ENCODE measurements at places on chromosomes 2 and 18. TPM values are rescaled to one million over a fixed set of nuclear protein-coding genes. Genes with fewer than 3 reads are reported as not detected.
A peak's percentile ranks its signal among the peaks of the same experiment; 100 is the strongest.

The DSG1 gene
- not detected for total RNA-seq

The UGT1A8 gene
- total RNA-seq = not detected

The DLX2 gene
- total RNA-seq = not detected

The SERPINB3 gene
- not detected for total RNA-seq

The MRO gene
- total RNA-seq = not detected

The FSHR gene
- not detected for total RNA-seq

The CCDC141 gene
- total RNA-seq = 2.6 TPM

The ABCB11 gene
- not detected for total RNA-seq

The MC5R gene
- not detected for total RNA-seq

The FHOD3 gene
- total RNA-seq = not detected

The UGT1A10 gene
- total RNA-seq = not detected

DNA sequence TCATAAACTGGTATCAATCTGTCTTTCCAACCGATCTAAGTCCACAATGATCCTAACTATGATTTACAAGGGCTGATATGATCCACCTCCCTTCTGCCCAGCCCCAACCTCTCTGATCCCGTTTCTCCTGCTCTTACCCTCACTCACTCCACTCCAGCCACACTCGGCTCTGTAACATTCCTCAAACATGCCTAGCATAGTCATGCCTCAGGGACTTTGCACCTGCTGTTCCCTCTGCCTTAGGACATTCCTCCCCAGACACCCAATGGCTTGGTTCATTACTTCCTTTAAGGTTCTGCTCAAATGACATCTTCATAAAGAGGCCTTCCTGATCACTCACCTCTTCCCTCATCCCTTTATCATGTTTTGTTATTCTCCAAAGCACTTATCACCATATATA is 9.2 kb downstream of the DUSP11 start:
- DNase-seq = no peak

- no peak for DNase-seq
Measured at GRCh38 chr2:180258041-180258537, 251.0 kb upstream of the CWC22 start.

DNA sequence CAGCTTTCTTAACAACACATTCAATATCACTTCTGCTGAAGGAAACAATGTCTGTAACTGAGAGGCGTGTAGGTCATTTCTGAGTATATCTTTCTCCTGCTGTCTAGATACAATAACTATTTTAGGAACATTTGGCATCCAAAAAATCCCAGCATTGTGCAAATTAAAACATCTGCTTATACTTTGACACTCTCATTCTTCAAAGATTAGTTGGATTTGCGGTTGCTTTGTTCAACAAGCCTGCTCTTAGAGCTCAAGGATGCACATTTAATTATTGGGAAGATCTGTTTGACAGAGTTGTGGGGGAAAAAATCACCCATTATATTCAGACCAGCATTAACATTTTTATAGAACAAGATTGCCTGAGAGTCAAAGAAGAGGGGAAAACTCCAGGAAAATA is 449.5 kb upstream of the HNRNPA3 start:
- DNase-seq = no peak

GRCh38 chr2:211128287-211128686 is 571.9 kb downstream of the CPS1 start:
- no peak for DNase-seq

- DNase-seq = no peak
Measured at GRCh38 chr18:41545091-41545888, 409.7 kb upstream of the PIK3C3 start.

DNA sequence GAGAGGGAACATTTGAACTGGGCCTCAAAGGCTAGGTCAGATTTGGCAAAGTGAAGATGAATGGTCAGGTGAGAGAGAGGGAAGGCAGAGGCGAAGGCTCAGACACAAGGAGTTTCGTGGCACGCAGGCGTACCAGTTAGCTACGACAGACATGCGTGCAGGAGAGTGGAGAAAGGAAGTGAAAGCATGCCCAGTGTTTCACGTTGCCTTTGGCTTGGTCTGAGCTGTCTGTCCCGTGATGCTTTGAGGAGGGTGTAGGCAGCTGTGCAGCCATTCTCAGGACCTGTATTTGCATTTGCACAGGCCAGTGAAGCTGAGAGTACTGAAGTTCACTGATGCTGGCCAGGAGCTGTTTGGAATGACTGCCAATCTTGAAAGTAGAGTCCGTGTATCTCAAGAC is 69.5 kb downstream of the HNRNPLL start:
- no peak for DNase-seq

DNA sequence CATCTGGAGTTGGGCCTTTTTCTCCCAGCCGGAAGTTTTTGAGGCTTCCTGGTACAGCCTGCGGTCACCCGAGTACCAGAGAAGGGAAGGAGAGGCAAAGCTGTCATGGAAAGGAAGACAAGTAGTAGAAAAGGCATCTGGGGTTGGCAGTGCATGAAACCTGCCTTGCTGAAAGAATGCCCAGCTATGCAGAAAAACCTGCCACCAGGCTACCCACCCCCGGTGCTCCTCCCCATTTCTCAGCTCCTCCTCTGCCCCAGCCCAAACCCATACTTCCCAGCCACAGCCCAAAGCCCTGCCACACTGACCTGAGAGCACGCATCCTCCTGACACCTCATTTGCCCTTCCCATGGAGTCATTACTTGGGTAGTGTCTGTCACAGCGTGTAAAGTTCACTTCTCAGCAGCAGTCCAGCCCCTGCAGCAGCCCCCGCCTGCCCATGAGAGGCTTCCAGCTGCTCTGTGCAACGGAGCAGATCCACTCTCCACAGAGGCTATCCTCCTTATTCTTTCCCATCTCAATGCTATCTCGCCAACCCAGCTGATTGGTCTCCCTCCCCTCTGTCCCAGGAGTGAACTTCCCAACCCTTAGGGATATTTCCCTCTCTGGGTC is 40.4 kb upstream of the MAL start:
- no peak for DNase-seq

- no peak for DNase-seq
Measured at GRCh38 chr2:75047189-75047991, 88.9 kb downstream of the POLE4 start.

DNA sequence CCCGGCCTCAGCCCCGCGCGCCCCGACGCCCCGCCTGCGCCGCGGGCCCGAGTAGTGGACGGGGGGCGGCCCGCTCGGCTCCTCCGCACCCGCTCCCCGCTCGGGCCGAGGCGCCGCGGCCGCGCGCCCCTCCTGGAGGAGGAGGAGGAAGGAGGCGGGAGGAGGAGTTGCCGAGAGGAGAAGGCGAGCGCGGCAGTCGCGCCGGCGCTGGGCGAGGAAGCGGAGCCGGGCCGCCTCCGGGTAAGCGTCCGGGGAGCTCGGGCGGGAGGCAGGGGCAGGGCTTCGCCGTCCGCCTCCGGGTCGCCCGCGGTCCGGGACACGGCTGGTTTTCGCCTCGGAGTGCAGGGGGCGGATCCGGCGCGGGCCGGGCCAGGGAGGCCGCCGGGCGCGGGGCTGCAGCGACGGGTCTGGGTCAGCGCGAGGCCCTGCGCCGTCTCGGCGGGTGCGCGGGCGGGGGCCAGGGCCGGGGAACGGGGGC is at the start of gene SOCS6:
Gene SOCS6, plus strand, starts transcription at position 195 of the 478 bp plus-strand sequence. CDS start 35,624 bp downstream, outside the sequence.
- DNase-seq = peak; percentile 54

DNA sequence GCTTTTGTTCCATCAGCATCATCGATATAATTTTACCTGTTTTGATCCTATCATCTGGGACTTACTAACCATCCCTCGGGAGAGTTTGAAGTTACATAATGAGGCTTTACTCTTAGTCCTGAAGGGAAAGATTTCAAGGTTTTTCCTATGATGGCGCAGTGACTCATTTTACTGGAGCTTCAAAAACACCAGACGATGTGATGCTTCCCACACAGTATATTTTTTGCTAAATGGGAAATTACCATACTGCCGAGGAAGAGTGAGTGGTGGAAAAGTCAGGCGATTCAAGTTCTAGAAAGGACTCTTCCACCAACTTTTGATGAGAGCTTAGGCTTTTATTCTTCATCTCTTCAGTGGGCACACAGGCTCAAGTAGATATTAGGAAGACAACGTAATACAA is 44.6 kb upstream of the GCG start:
- DNase-seq = no peak

DNA sequence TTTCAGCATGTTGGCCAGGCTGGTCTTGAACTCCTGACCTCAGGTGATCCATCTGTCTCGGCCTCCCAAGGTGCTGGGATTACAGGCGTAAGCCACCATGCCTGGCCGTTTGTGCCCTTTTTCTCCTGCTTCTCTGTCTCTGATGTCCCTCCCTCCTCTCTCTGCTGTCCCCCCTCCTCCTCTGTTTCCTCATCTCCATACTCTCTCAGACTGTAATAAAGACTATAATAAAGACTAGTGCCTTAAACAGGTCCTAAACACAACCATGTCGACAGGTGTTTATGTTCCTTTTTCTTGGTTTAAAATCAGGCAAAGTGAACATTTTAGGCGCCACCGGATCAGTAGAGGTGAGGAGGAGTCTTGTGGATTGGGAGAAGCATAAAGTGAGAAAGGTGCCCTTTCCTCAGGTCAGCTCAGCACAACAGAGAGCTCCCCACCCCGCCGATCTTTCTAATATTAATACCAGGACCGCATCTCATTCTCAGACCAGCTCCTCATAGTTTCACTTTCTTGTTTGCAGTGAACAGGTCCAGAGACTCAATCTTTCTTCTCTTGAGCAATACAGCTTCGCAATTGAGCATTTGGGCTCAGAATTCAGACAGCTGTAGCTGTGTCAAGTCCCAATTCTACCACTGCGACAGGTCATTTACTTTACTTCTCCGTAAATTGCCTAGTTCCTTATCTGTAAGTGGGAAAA is 23.7 kb downstream of the TIMM21 start:
- DNase-seq = no peak

- DNase-seq = no peak
Measured at GRCh38 chr18:23605941-23606340, 19.6 kb upstream of the NPC1 start.

DNA sequence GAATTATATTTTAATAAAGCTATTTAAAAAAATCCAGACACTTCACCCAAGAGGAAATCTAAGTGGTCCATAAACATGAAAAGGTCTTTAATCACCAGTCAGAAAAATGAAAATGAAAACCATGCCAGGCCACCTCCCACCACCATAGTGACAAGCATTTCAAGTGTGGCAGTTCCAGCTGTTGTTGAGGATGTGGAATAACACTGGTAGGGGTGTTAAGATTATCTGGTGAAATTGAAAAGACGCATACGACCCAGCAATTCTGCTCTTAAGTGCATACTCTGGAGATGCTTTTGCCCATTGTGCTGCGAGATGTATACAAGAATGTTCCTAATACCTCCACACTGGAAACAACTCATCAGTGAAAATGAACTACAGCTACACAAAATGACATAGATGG is 82.2 kb downstream of the MSH2 start:
- DNase-seq = no peak

GRCh38 chr2:40160751-40161218 is 291.1 kb downstream of the SLC8A1 start:
- DNase-seq = no peak

GRCh38 chr18:13688191-13689136 is 37.9 kb downstream of the FAM210A start:
- DNase-seq = no peak

DNA sequence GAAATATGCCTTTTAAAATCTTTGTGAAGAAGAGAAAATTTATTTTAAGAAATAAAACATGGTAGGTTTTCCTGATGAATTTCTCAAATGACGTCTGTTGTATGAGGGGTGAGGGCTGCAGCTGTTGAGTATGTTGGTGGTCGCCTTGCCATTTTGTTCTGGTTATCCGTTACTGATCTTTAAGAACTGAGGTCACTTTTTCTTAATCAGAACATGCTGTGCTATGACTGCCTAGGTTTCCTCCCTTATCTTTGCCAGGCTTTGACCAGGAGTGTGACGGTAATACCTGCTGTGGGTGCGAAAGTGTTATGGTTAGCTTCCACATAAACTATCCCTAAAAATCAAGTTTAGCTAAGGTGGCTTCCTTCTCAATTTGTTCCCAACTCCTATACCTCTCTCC is 176.9 kb downstream of the DIS3L2 start:
- DNase-seq = no peak

Data from activated naive CD4-positive, alpha-beta T cell treated with anti-CD3 and anti-CD28 coated beads for 36 hours (primary cell).